ENCODE measurements at places on chromosomes 5 and 9.

DNA sequence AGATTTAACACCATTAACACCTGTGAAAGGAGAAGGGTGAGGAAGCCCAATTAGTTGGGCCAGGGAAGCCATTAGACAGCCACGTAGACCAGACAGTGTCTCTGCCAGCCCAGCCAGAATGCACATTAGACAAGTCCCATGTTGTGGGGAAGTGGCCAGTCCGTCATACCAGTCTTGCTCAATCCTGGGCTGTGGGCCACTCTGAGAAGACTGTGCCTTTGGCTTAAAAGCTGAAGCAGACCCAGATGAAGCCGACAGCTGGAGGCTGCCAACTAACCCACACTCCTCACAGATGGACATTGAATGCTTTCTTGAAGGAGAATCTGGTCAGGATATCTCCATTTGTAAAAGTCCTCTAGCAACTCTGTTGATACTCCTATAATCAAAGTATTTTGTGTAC, 128.5 kb downstream of the CHSY3 start:
- DNase-seq, result no peak

GRCh38 chr5:164747371-164747770, 1242.0 kb downstream of the MAT2B start:
- DNase-seq, result no peak

- no peak for DNase-seq
Observed at GRCh38 chr5:154898210-154898609, 39.8 kb downstream of the CNOT8 start.

- no peak for DNase-seq
Observed at GRCh38 chr5:87770601-87771121, 357.9 kb upstream of the CCNH start.

DNA sequence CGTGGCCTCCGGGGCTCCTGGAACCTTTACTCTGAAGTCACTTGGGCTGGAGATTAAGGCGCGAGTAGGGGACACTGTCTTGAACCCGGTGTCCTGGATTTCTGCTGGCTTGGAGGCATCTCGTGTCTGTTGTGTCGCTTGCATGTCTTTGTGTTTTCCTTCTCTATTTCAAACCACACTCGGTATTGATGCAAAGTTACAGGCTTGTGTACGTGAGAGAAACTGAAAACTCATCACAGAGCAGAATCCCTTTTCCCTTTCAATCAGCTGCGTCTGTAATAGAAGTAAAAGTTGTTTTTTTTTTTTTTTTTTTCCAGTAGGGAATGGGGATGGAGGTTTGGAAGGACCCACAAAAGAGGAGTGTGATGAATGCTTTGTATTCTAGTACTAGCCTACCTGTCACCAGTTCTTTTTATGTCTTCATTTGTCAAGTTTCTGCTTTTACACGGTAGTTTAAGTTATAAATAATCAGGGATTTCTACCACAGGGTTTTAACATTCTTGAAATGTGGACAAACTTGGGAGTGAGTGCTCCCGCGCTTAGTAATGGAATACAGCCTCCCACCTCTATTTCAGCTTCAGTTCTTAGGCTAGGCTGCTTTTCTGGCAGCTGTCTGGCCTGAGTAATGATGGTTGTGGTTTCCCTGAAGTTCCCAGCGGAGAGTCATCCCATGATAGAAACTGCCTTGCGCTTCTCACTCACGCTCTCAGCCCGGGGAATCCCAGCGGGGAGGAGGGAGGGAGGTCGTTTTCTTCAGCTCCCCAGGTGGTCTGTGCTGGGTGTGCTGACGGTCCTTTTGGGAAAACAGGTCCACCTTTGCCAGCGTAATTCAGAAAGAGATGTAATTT, 763 bp downstream of the TJP2 start:
- peak; percentile 45 for DNase-seq

DNA sequence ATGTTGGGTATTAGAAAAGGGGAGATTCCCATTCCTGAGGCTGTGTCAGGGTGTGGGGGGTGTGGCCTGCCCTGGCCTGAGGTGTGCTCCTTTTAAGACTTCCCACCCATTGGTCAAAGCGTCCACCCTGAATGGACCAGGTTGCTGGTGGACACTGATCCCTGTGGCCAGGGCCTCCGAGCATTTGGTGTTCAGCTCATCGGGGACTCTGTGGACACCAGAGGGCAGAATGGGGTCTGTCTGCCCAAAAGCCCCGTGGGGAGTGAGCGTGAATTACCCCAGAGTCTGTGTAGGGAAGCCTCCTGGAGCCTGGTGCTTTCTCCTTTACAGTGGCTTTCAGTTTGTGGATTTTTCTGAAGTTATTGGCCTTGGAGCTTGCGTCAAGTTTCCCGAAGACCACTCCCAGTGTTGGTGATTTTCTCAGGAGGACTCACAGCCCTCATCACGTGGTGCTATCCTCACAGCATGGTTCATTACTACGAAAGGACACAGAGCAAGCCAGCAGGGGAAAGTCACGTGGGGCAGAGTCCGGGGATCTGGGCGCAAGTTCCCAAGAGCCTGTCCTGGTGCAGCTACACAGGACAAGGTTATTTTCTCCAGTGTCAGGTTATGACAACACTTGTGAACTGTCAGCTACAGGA, 55.5 kb downstream of the TENT4A start:
- DNase-seq, result no peak

DNA sequence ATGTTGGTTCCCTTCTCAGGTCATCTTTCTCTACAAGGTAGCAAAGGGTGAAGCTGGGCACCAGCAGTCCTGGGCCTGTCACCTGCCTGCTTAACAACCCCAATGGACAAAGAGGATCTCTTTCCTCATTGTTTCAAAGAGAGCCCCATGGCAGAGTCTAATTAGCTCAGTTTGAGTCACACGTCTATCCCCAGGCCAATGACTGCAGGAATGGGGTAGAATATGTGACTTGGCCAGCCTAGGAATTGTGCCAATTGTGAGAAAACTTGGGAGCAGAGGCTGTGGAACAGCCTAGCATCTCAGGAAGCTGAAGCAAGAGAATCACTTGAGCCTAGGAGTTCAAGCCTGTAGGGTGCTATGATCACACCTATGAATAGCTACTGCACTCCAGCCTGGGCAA, 3.6 kb upstream of the RAPGEF1 start:
- DNase-seq, result no peak

DNA sequence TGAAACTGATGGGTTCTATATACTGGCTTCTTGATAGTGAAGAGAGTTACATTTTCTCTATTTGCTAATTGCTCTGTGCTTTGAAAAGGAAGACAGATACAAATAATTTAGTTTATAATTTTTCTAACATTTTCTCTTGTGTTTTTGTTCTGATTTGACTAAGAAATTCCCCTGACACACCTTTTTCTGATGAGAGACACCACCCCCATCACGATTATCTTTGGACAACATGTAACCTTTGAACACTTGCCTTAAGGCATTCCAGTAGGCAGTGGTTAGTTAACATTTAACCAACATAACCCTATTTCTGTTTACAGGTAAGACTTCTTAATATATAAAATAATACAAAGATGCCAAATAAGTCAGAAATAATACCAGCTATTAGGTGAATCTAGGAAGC, 4.1 kb upstream of the PTBP3 start:
- DNase-seq, result no peak

DNA sequence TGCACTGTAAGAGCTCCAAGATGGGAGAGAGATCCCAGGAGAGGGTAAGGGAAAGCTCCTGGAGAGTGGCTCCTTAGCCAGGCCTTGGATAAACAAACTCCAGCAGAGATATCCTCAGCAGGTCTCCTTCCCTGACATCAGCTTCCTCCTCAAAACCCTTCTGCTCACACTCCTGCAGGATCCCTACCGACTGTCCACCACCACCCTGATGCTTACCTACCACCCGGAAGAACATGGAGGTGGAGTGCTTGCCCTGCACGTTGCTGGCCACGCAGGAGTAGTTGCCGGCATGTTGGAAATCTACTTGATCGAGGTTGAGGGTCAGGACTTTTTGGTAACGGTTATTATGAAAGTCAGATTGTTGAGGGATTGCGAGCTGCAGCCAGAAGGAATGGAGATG, 9.3 kb downstream of the CSF1R start:
- no peak for DNase-seq

DNA sequence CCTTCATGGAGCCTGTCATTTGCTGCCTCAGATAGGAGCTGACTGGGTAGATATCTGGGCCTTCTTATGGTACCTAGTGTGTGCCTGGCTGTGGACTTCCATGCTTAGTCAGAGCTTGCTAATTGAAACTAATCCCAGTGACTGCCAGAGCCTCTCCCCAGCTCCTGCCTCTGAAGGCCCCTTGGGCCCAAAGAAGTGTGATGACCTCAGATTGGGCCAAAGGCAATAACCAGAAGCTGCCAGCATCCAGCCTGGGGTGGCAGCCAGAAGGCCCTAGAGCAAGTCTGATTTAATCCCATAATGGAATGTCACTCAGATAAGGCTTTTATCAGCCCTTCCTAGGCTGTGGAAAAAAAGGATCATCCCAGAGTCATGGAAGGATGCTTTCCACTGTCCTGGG, 17.1 kb upstream of the CDC23 start:
- no peak for DNase-seq

GRCh38 chr9:113589890-113590289, 126.4 kb downstream of the RGS3 start:
- DNase-seq, result peak; percentile 48

GRCh38 chr9:437066-437465, 222.4 kb downstream of the DOCK8 start:
- no peak for DNase-seq

GRCh38 chr5:172691886-172692285, 50.8 kb downstream of the NEURL1B start:
- no peak for DNase-seq

- no peak for DNase-seq
Observed at GRCh38 chr5:21623831-21624230, 1229.3 kb downstream of the CDH12 start.

DNA sequence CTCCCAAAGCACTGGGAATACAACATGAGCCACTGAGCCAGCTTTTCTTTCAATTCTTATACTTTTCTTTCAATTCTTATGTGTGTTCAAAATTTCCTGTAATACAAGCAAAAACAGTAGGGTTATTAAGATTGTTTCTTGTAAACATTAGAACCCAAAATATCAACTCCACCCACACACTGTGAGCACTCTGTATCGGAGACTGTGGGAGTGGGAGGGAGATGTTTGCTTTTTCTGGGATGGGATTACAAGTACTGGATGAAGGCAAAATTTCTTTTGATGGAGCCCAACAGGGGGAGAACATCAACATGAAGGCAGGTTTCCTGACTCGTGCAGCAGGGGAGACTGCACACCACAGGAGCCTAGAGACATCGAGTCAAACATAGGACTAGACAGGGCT, 4.7 kb upstream of the CFAP90 start:
- no peak for DNase-seq

DNA sequence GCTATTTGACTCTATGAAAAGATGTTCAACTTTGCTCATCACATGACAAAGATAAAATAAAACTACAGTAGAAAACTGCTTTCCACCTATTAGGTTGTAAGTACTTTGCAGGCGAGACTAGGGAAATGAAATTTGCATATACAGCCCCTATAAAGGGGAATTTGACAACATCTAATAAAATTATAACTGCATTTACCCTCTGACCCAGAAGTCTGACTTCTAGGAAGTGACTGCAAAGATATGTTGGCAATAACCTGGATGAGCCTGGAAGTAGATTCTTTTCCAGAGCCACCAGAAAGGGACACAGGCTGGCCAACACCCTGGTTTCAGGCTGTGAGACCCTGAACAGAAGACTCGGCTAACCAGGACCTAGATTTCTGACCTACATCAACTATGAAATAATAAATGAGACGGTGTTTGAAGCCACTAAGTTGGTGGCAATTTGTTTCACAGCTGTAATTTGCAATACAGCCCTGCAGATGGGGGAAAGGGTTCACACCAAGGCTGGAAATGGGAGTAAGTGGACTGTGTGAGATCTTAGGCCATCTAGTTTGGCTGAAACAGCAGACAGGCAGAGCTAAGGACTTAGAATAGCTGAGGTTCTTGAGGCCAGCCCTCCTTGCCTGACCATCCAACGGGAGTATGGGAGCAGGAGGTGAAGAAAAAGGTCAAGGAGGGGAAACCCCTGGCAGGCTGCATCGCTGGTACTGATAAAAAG, 106.6 kb downstream of the SIL1 start:
- no peak for DNase-seq

- no peak for DNase-seq
Observed at GRCh38 chr9:83059417-83059816, 3.5 kb downstream of the RASEF start.

- no peak for DNase-seq
Observed at GRCh38 chr5:103108086-103108485, 11.9 kb downstream of the GIN1 start.

GRCh38 chr5:72760259-72760658, 56.2 kb upstream of the TNPO1 start:
- no peak for DNase-seq
